A673 (cell line): ENCODE measurements at places on chromosomes 1 and 21. TPM values are rescaled to one million over a fixed set of nuclear protein-coding genes. Genes with fewer than 3 reads are reported as not detected.

The MAP10 gene
- 4.8 and 5.0 TPM in 2 replicates for total RNA-seq

The ADAMTS1 gene
- total RNA-seq = 14.0 and 17.9 TPM in 2 replicates

- H3K4me3 ChIP-seq = no peak overlapping the region
- DNase-seq = peak; percentile 67
- H3K36me3 ChIP-seq = no peaks in the 10 kb centered on the region
- no peak overlapping the region for H3K27ac ChIP-seq
These were observed 13.5 kb downstream of the CITED4 start for GRCh38 chr1:40848530-40849189.

The OR2L3 gene
- not detected in 2 replicates for total RNA-seq

The NTRK1 gene
- total RNA-seq = 3.6 and 5.1 TPM in 2 replicates

The OR2W3 gene
- total RNA-seq = not detected in 2 replicates
